Stimulated activated CD4-positive, alpha-beta T cell treated with anti-CD3 and anti-CD28 coated beads, Interleukin-1b, Interleukin-23, amount 100 ng/mL, for 1 hour (primary cell): ENCODE measurements at places on chromosomes 16 and 17.

GRCh38 chr17:77594416-77595209, 363.9 kb upstream of the TNRC6C start:
- no peak for DNase-seq

DNA sequence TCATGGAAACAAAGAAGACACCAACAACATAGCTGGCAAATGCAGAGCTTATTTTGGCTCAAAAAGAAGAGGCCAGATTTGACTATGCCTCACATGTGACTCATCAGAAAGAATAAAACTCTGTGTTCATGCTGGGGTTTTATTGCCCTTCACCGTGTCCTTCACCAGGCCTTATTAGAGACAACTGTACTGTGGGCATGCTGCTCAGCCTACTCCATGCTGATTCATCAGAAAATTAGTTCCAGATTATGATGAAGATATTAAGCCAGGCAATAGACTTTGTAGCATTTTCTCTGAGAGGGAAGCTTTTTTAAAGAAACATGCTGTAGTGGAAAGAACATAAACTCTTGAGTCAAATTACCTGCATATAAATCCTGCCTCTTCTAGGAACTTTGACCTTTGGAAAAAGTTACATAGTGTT, 89.8 kb downstream of the CYB561 start:
- DNase-seq = no peak

GRCh38 chr17:57453841-57454425, 197.6 kb downstream of the MSI2 start:
- DNase-seq = no peak

GRCh38 chr16:75073545-75074303, 42.9 kb downstream of the LDHD start:
- DNase-seq = no peak

DNA sequence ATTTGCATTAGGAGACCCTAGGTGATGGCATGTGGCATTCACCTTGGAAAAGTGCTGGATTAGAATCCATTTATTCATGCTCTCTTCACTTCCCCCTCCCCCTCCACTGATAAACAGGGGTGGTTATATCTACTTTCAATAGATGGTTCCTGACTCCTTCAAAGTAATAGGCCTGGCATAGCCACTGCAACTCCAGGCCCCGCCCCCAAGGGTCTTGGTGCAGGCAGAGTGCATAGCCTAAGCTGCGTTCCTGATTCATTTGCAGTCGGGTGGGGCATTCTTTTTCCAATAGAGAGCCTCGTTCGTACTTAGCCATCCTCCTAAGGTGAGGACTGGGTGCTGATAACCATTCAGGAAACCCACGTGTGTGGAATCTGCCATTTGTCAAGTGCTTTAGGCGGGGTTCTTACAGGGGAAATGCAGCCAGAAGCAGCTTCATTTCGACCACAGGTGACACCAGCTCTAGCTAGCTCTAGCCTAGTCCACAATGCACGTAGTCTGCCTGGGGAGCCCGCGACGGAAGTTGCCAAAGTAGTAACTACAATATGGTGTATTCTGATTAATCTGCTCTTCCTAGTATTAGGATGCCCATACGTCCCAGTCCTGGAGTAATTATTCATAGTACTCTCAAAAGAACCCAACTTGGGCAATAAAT, 11.1 kb downstream of the UBE2O start:
- DNase-seq = no peak

GRCh38 chr17:52546990-52547389, 388.5 kb upstream of the CA10 start:
- DNase-seq = no peak

GRCh38 chr17:915538-916201, 63.9 kb downstream of the NXN start:
- DNase-seq = no peak

DNA sequence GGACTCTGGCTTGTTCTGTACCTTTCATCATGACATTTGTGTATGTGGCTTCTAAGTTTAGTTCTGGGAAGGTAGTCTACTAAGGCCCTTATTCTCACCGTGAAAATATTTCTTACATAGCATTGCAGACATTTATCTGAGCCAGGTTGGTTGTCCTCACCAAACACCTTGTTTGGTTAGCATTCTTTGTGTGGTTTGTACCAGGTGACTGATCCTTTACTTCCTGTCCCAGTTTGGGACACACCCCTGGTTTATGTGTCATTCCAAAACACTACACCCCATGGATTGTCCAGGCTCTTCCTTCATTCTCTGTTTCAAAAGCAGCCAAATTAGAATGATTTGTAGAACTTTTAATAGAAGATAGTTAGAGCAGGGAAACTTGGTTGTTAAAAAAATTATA, 23.2 kb upstream of the DUSP14 start:
- no peak for DNase-seq

DNA sequence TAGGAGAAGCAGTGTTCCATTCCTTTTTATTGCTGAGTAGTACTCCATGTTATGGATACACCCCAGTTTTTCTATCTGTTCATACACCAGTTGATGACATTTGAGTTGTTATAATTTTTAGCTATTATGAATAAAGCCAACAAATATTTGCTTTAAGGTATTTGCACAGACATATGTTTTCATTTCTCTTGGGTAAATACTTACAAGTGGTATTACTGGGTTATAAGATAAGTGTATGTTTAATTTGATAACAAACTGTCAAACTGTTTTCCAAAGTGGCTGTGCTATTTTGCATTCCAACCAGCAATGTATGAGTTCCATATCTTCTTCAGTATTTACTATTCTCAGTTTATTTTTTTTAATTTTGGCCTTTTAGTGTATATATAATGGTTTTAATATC, 27.7 kb upstream of the GFOD2 start:
- no peak for DNase-seq

DNA sequence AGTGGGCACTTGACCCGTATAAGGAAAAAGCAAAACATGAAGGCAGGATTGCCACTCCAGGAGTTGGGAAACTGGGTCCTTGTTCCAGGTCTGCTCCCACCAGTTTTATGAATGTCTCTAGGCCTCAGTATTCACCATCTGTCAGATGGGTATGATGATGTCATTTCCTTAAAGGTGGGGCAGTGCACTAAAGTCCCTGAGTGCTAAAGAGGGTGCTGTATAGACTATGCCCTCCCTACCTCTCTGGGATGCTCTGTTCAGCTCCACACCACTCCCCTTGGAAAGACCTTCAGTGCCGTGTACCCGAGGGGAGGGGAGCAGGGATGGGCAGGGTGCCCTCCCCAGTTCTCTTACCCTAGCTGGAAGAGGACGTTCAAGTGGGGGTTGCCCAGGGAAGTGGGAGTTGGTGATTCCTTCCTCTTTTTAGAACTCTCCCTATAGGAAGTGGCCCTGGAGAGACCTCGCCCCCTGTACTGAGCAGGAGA, 2.2 kb downstream of the LASP1 start:
- DNase-seq = no peak

- peak; percentile 69 for DNase-seq
Observed at GRCh38 chr17:80899402-80900268, 92.0 kb upstream of the CHMP6 start.

- peak; percentile 23 for DNase-seq
Observed at GRCh38 chr17:45782889-45783592, 1.1 kb upstream of the CRHR1 start.

GRCh38 chr16:85984947-85985451, 86.0 kb downstream of the IRF8 start:
- no peak for DNase-seq

- no peak for DNase-seq
Observed at GRCh38 chr16:58276346-58276951, 18.4 kb downstream of the PRSS54 start.

DNA sequence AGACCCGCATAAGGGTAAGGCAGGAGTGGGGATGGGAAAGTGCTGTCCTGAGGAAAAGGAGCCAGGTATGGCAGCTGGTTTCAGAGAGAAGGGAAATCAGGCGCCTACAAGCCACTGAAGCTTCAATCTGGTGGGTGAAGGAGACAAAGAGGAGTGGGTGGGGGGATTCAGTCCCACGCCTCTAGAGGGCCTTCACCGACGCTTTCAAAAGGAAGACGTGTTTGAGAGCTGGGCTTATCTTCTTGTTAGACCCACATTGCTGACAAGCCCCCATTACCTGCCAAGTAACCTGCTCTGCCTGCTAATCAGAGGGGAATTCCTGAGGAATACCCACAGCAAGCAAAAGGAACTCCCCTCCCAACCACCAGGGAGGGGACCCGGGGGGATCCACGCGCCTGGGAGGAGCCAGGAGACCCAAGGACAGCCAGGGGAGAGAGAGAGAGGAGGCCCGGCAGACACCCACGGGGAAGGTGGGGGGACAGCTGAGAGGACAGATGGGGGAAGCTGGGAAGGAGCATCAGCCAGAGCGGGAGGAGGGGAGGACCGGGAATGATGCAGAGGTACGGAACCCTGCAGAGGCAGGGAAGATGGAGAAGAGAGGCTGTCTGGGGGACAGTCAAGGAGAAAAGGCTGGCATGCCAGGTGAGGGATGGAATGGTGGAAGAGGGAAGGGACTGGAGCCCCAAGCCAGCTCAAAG, 1.0 kb downstream of the MTMR4 start:
- DNase-seq = peak; percentile 41

GRCh38 chr17:40550608-40551007, 14.7 kb downstream of the CCR7 start:
- DNase-seq = no peak

- DNase-seq = no peak
Observed at GRCh38 chr17:2218426-2218825, 85.2 kb downstream of the SMG6 start.

DNA sequence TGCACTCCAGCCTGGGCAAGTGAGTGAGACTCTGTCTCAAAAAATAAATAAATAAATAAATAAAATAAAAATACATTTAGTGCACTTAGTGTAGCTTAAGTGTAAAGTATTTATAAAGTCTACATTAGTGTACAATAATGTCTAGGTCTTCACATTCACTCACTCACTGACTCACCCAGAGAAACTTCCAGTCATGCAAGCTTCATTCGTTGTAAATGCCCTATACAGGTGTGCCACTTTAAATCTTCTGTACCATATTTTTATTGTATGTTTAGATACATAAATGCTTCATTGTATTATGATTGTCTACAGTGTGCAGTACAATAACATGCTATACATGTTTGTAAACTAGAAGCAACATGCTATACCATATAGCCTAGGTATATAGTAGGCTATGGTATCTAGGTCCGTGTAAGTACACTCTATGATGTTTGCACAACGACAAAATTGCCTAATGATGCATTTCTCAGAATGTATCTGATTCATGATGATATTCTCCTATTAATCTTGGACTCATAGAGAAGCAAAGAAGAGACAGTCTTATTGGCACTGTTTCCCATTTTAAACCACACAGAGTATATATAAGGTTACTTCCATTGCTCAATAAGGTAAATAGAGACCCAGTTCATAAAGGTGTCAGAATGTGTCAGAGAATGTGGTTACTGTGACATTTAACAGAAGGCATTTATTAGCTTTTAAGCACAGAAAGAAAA, 1314.9 kb downstream of the CDH11 start:
- DNase-seq = no peak

DNA sequence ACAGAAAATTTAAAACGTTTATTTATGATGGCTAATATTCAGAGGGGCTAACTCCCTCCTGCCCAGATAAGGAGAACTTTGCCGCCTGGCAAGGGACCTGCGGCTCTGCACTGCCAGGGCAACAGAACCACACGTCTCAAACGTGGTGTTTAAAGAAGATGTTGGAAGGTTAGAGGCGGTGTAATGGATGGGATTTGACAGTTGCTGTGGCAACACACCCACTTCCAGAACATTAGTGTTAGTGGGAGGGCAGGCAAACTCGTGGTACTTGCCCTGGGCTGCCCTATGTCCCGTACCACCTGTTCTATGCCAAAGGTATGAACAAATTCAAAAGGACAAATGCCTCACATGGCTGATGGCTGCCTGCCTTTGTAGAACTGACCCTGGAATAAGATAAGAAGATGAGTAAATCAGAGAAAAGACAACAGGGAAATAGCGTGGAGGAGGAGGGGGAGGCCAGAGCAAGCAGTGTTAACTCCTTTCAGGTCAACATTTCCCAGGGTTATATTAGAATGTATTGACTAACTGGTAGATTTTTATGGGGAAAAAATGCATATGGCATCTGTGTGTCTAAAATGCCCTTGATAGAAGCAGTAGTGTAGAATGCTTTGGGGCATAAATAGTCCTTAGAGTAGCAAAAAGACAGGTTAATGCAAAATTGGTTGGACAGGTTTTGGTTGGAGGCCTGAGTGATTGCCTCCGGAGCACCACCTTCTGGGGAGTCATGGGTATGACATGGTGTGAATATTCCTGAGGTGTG, 30.8 kb downstream of the HLF start:
- peak; percentile 22 for DNase-seq

- no peak for DNase-seq
Observed at GRCh38 chr17:70780031-70780430, 610.7 kb downstream of the KCNJ2 start.

DNA sequence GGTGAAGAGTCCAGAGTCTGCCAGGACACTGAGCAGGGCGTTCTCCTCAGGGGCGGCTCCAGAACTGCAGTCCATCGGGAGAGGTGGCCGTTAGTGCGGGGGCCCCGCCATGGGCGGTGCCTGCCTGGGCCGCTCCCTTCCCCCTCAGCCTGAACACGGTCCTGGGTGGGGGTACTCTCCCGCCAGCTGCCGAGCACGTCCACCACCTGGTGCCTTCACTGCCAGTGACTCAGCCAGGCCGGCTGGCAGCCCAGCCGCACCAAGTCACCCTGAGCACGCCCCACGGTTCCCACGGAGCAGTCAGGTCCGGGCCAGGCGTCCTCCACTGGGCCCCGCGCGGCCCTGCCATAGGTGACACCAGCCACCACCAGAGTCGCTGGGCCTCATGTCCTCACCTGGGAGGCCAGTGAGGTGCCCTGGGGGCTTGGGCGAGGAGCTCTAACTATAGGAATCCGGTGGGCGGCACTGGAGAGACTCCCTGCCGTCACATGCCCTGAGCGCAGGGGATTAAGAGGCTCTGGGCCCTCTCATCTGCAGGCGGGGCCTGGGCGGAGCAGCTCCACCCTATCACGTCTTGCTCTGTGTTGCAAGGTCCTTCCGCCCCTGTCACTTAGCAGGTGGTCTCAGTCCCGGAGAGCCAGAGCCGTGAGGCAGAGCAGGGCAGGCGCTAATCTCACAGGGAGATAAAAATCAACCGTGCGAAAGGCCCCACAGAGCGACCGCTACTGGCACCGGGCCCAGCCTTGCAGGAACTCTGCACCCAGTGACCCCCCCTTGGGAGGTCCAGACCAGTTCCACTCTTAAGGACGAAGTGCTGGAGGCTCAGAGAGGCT, 14.3 kb downstream of the PIEZO1 start:
- no peak for DNase-seq

- DNase-seq = no peak
Observed at GRCh38 chr16:87123356-87124001, 193.7 kb downstream of the C16orf95 start.

DNA sequence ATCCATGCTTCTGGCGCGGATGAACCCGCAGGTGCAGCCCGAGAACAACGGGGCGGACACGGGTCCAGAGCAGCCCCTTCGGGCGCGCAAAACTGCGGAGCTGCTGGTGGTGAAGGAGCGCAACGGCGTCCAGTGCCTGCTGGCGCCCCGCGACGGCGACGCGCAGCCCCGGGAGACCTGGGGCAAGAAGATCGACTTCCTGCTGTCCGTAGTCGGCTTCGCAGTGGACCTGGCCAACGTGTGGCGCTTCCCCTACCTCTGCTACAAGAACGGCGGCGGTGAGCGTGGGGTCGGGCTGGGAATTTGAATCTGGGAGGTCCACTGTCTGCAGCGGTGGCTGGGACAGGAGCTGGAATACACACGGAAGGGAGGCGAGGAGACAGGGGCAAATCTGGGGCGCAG, 904 bp downstream of the SLC6A2 start:
- DNase-seq = no peak

GRCh38 chr16:62036101-62036801, at the start of gene CDH8:
TSS of gene CDH8 (minus strand) at chr16:62036438. CDS start at chr16:62021403, 15,035 bp downstream.
- no peak for DNase-seq
